NCI-H1417 treated with DMSO at 0.1 percent for 48 hours (cell line): ENCODE measurements at places on chromosomes 6 and 20.

DNA sequence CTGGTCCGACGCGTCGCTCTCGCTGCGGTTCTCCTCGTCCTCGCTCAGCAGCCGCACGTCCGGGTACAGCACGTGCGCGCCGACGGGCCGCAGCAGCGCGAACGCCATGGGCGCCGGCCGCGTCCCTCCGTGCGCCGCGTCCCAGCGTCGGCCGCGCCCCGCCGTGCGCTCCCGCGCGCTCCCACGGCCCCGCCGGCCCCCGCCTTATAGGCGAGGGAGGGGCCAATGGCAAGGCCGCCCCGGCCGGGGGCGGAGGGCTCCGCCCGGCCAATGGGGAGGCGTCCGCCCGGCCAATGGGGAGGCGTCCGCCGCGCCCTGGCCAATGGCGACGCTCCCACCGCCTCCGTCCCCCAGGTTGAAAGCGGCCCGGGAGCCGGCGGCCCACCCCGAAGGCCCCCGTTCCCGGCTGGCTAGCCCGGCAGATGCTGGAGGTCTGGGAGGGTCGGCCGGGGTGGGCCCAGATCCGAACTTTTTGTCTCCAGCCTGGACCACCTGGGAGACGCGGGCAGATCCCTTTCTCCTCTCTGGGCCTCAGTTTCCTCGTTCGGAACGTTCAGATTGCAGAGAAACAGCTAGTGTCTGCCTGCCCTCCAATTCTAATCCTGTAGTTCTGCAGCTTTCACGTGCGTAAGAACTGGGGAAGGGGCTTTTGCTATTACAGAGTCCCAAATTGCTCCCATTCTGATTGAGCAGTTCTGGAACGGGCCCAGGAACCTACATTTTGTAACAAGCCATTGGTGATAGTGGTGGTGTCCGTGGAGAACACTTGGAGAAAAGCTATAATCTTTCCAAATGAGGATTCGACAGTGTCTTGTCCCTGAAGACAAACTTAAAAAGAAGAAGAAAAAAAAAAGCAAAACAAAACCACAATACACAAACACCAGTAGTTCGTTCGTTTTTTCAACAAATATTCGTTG is at the start of gene TCF15:
TCF15 (minus strand) TSS at position 180 of the 917 bp plus-strand sequence; CDS start at position 108, 72 bp downstream.
- DNase-seq: no peak

DNA sequence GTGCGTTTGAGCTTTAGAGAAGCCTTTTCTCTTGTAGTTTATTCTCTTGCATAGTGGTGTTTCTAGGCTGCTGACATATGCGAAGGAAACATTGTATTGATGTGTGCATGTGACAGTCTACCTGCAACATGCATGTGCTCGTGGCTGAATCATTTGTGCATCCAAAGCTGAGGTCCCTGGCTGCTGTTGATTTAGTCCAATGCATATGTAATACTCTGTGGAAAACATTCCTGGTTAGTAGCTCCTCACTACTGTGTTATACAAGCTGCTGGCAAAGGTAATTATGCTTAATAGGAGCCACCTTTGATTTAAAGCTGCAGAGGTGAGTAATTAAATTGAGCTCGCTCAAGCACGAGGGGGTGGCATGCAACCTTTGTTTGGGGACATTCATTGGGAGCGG is 24.5 kb downstream of the TSHZ2 start:
- DNase-seq: no peak

- DNase-seq: no peak
These were observed 59.5 kb downstream of the RAMACL start for GRCh38 chr6:166526937-166527336.

DNA sequence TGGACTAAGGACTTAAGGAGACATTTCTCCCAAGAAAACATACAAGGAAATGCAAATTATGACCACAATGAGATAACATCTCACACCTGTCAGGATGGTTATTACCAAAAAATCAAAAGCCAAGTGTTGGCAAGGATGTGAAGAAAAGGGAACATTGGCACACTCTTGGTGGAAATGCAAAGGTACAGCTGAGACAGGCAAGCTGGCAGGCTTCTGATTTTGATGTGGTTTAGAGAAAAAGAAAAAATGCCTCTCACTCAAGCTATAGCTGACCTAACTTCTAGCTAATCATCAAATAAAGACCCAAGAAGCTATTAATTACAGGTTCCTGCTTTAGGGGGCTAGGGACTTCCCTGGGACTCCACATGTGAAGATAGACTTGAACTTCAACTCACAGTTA is 139.8 kb downstream of the THEMIS start:
- no peak for DNase-seq

DNA sequence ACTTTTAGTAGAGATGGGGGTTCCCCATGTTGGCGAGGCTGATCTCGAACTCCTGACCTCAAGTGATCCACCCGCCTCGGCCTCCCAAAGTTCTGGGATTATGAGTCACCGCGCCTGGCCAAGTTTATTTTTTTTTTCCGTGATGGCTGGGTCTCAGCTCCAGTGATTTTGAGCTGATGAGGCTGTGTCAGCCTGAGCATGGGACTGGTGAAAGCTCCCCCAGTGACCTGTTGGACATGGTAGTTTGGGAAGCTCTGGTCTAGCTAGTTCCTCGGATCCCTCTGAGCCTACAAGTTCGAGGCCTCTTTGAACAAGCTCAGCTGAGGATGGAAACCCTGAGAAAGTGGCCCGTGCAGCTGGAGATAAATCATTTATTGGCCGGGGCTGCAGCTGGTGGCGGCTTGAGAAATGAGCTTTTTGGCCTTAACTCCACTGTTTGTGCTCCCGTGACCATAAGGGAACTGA is 126.8 kb downstream of the SNX5 start:
- DNase-seq: no peak

DNA sequence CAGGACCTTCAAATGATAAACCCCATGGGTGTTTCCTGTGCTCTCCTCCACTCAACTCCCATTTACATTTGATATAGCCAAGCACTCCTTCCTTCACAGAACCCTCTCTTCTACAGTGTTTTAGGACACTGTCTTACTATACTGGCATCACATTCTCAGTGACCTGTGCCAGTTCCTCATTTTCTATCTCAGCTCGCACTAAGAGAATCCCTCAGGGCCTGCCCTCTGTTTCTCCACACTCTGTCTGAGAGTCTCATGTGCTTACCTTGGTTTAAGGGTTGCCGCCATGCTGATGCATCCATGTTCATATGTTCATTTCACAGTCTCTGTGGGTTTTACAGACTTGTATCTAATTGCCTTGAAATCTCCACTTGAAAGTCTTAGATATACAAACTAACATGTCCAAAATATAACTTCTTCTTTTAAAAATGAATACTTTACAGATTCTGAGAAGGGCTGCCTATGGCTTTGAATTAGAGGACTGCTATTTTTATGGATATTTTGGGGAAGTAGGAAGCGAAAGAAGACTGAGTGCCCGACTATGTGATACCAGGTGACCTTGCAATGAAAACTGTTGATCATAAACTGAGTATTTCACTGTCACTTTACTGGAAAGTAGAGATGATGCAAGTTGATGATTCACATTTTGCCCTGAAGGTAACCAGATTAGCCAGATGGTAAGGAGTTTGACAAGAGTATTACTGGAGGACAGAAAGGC is 153.1 kb upstream of the SIM1 start:
- no peak for DNase-seq
